ENCODE measurements at places on chromosomes 16 and 17.

GRCh38 chr17:9239793-9240658, 218.7 kb downstream of the NTN1 start:
- no peaks in the 10 kb centered on the region for H3K27me3 ChIP-seq
- H3K27ac ChIP-seq, result peak overlapping the region; percentile 85
- peak; percentile 49 for DNase-seq
- peaks cover 23% of the 10 kb centered on the region for H3K4me1 ChIP-seq
- no peaks in the 10 kb centered on the region for H3K36me3 ChIP-seq
- peak overlapping the region; percentile 86 for H3K4me3 ChIP-seq

DNA sequence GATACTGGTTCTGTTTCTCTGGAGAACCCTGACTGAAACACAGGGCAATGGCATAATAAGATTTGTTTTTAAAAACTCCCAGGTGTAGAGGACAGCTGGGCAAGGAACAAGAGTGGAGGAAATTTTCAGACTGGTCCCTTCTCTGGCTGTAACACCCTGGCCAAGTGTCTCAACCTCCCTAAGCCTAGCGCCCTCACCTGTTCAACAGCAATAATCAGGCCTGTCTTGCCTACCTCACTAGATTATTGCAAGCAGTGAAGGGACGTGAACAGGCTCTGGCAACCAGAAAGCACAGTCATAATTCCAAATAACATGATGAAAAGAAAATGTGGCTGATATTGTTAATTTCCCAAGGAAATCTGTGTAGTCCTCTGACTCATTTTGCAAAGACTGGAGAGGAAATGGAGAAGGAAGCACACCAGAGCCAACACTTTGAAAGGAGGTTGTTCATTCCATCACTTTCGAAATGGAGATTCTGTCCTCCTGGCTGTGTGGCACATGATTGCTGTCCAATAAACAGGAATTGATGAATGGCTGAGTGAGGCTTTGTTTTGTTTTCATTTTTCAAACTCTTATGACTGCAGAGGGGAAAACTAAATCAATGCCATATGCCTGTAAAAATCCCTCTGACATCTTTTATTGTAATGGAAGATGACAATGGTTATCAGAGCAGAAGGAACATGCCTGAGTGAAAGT, 87.5 kb upstream of the HLF start:
- no peak overlapping the region for H3K4me3 ChIP-seq
- no peaks in the 10 kb centered on the region for H3K27me3 ChIP-seq
- no peak for DNase-seq
- no peaks in the 10 kb centered on the region for H3K4me1 ChIP-seq

GRCh38 chr17:80364091-80364691, 50.8 kb upstream of the ENDOV start:
- peaks cover 86% of the 10 kb centered on the region for H3K36me3 ChIP-seq
- H3K4me1 ChIP-seq, result no peaks in the 10 kb centered on the region
- H3K27me3 ChIP-seq, result no peaks in the 10 kb centered on the region
- H3K4me3 ChIP-seq, result no peak overlapping the region
- DNase-seq, result no peak

- no peaks in the 10 kb centered on the region for H3K27me3 ChIP-seq
- peaks cover 8% of the 10 kb centered on the region for H3K4me1 ChIP-seq
- no peak overlapping the region for H3K27ac ChIP-seq
These were observed 52.2 kb downstream of the VPS35L start for GRCh38 chr16:19607616-19608280.

DNA sequence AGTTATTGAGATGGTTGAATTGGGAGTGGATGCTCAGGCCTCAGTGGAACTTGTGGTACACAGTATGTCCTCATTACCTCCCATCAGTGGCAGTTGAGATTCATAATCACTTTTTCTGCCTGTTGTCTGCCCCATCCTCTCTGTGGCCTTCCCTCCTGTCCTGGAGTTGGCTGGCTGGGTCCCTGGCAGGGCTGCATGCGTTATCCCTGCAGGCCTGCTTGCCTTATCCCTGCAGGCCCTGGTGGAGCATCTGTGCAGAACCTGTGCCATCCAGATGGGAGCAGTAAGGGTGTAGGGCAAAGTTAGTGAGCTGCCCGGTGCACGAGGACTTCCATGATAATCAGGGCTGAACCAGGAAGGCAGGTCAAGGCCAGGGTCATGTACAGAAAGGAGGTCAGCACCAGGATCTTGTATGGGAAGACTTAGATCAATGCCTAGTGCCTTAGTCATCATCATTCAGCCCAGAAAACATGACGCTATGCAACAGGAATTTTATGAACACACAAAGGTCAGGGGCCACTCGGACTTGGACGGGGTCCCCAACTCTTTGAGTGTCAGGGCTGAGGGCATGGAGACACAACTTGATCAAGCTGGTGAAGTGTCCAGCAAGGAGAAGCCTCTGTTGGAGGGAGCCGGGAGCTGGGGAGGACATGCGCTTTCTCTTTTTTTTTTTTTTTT, 47.2 kb downstream of the ABCC1 start:
- no peaks in the 10 kb centered on the region for H3K27me3 ChIP-seq
- peak; percentile 73 for DNase-seq
- no peak overlapping the region for H3K4me3 ChIP-seq
- H3K27ac ChIP-seq, result peak overlapping the region; percentile 78
- no peaks in the 10 kb centered on the region for H3K36me3 ChIP-seq

All from gastrocnemius medialis (tissue), 4 donors.